ENCODE measurements at places on chromosomes 7 and 10.

DNA sequence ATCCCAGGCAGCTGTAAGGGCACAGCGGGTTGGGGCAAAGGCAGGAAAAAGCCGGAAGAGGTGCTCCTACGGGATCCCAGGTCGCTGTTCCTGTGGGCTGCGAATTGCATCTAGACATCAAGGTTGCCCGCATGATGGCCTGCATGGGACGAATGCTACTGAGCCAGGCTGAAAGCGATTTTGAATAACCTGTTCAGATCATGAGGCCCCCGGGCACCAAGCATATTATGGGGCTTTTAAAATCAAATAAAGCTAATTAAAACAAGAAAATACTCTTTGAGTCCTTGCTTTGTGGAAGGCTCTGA is 37.1 kb downstream of the CAMK2B start:
- no peak for DNase-seq
- no peaks in the 10 kb centered on the region for H3K4me1 ChIP-seq
- no peak overlapping the region for H3K4me3 ChIP-seq
- no peak overlapping the region for H3K27ac ChIP-seq
- H3K36me3 ChIP-seq, result no peaks in the 10 kb centered on the region

GRCh38 chr10:110349831-110350230 is 45.1 kb upstream of the SMNDC1 start:
- H3K4me3 ChIP-seq, result no peak overlapping the region
- peaks cover 8% of the 10 kb centered on the region for H3K27me3 ChIP-seq
- no peak overlapping the region for H3K27ac ChIP-seq
- DNase-seq, result no peak

DNA sequence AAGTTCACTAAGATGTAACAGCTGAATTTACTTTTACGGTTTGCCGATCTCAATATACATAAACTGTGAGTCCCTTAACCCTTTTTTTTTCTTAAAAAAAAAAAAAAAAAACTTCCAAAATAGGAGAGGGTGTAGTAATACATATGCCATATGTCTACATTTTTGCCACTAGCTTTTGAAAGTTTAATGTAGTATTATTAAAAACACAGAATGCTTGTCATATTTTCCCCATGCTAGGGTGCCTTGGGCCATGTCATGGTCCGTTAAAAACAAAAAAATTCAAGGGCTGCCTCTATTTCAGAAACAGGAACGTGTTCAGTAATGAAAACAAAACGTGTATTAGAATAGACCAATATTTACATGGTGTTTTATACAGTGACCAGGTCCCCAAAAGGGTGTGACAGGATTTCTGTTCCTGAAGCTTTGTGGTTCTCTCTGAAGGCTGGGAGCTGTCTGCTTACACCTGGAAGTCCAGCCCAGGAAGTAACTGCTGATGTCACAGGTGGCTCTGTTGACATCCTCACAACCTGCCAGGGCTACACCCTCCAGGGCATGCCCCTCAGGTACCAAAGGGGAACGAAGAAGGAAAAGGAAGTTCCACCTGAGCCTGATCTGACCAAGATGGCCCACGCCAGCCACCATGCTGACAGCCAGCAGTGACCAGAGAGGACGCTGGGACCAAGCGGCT is 79.0 kb downstream of the COBL start:
- no peak overlapping the region for H3K4me3 ChIP-seq
- H3K4me1 ChIP-seq, result no peaks in the 10 kb centered on the region
- H3K27ac ChIP-seq, result no peak overlapping the region
- no peak for DNase-seq
- H3K36me3 ChIP-seq, result no peaks in the 10 kb centered on the region

DNA sequence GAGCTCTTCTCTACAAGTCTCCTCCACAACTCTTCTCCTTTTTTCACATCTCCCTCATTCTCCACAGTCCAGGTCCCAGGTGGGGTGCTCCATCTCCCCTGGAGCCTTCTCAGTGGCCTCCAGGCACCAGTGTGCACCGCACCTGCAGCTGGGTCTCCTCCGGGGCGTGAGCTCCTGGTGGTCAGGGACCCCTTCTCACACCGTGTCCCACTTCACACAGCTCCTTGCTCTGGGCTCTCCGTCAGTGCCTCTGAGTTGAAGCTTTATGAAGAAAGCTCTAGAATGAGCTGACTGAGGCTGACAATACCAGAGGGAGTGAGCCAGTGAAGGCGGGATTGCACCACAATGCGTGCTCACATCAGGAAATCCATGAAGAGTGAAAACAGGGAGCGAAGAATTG is 290.2 kb downstream of the DNAJB6 start:
- peaks cover 55% of the 10 kb centered on the region for H3K4me1 ChIP-seq
- H3K27me3 ChIP-seq, result peaks cover 18% of the 10 kb centered on the region
- H3K27ac ChIP-seq, result no peak overlapping the region
- DNase-seq, result no peak
- no peak overlapping the region for H3K4me3 ChIP-seq
- no peaks in the 10 kb centered on the region for H3K36me3 ChIP-seq
